ENCODE measurements at places on chromosomes 3 and 15. TPM values are rescaled to one million over a fixed set of nuclear protein-coding genes. Genes with fewer than 3 reads are reported as not detected.
A peak's percentile ranks its signal among the peaks of the same experiment; 100 is the strongest.

The GBE1 gene
- 10.8 TPM for total RNA-seq

The PLA2G4E gene
- not detected for total RNA-seq

The PLOD2 gene
- 86.0 TPM for total RNA-seq

The SNX33 gene
- 22.8 TPM for total RNA-seq

The COL6A5 gene
- total RNA-seq: 0.04 TPM

The VEPH1 gene
- 7.9 TPM for total RNA-seq

DNA sequence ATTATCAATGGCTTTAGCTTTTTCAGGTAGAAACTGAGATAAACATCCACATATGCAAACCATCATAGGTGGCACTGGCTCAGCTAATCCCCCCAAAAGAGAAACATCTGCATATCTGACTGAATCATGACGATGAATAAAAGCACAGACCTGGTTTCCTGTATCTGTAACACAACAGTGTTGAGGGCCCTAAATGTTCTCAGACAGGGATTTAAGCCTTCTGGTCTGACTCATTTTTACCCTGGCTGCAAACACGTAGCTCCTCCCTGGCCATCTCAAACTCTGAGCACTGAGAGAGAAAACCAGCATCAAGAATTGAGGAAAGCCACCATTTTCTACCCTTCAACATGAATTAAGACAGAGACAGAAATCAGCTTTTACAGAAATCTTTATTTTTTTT, 35.2 kb downstream of the GLB1 start:
- DNase-seq: no peak

- DNase-seq: no peak
Observed at GRCh38 chr15:100002086-100002620, 268.9 kb upstream of the LYSMD4 start.

GRCh38 chr15:75663931-75664421, 16.3 kb downstream of the SNX33 start:
- DNase-seq: no peak

GRCh38 chr3:47012342-47013230, 33.1 kb downstream of the NBEAL2 start:
- DNase-seq: no peak

- DNase-seq: no peak
Observed at GRCh38 chr15:81312790-81313543, 11.0 kb downstream of the STARD5 start.

DNA sequence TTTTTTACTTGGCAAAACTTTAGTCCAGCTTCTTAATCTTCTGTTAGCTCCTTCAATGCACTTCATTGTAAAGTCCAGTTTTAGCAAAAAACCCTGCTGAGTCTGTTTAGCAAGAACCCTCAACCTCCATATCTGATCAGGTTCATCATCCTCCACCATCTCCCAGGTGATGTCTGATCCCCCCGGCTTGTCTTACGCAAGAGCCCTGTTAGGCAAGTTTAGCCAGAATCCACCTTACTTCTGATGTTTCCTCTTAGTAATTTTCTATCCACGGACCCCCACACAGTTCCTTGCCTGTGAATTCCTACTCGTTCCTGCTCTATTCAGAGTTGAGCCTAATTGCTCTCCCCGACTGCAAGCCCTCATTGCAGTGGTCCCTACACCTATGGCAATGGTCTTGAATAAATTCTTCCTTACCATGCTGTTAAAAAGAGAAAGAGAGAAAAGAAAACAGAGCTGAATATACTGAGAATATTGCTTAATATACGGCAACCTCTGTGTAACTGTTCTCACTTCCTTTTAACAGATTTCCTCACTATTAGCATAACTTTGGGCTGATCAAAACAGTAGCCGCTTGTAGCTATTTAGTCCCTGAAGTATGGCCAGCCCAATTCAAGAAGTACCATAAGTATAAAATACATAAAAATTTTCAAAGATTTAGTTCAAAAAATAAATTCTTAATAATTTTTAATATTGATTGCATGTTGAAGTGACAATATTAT, 78.7 kb upstream of the MME start:
- DNase-seq: no peak

GRCh38 chr3:188976407-188976806, 195.4 kb upstream of the TPRG1 start:
- DNase-seq: no peak

GRCh38 chr3:46982546-46982945, 3.1 kb downstream of the NBEAL2 start:
- DNase-seq: no peak

DNA sequence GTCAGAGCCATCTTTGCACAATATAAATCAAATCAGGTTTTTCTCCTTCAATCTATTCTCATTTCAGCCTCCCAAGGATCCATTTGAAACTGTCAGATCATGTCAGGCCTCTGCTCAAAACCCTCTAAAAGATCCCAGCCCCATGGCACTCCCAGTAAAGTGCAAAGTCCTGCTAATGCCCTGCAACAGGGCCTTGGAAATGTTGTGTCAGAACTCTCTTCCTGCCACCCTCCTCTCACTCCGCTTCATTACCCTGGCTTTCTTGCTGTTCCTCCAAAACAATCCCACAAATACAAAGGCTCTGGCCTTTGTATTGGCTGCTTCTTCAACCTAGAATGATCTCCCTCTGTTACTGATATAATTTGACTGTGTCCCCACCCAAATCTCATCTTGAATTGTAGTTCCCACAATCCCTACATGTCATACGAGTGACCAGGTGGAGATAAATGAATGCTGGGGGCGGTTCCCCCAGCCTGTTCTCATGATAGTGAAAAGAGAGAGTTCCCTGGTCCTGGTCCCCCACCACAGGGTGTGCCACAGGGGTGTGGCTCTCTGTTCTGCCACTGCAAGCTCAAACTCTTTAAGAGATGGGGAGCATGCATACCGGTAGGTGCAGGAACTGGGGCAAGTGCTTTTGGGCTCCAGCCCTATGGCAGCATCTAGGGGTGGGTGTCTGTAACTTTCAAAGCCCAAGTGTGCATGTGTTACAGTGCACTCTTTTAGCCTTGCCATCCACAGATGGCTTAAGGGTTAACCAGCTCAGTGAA, 22.9 kb upstream of the TRA2B start:
- no peak for DNase-seq

- peak; percentile 19 for DNase-seq
Observed at GRCh38 chr15:28953573-28954195, 67.9 kb downstream of the APBA2 start.

- no peak for DNase-seq
Observed at GRCh38 chr3:196115678-196116083, 33.8 kb upstream of the TFRC start.

- DNase-seq: no peak
Observed at GRCh38 chr3:16618721-16619120, 13.5 kb upstream of the DAZL start.

GRCh38 chr3:30604558-30604957, 1.8 kb upstream of the TGFBR2 start:
- no peak for DNase-seq

GRCh38 chr3:47337656-47338055, 43.2 kb upstream of the PTPN23 start:
- no peak for DNase-seq

DNA sequence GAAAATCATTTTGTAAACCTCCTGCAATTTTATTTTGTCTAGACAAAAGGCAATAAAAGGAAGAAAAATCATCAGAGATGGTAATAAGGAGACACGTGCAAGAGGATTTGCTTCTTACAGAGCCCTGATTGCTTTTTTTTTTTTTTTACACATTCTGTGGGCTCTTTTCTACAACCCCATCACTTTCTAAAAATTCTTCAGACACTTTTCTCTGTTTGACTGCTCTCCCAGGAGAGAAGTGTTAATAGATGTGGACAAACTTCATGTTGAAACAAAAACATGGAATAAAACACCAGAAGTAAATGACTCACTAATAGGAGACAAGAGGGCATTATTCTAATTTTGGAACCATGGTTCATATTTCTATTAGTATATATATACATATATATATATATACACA, 114.4 kb upstream of the TPRG1 start:
- no peak for DNase-seq

DNA sequence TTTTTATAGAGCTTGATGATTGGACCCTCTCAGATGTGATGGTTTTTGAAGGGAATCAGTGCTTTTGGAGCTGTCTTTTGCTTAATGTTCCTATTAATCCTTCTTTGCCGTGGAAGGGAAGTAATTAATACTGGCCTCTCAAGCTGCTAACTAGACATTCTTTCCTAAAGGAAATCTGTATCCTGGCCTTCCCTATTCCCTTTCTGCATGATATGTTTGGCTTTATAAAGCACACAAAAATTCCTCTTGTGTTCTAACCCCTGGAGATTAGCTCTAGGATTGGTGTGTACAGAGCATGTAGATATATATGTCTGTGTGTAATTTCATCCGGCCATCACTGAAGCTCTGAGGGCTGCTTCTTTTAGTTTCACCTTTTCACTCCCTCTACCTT, 6.9 kb downstream of the ATXN7 start:
- DNase-seq: no peak

DNA sequence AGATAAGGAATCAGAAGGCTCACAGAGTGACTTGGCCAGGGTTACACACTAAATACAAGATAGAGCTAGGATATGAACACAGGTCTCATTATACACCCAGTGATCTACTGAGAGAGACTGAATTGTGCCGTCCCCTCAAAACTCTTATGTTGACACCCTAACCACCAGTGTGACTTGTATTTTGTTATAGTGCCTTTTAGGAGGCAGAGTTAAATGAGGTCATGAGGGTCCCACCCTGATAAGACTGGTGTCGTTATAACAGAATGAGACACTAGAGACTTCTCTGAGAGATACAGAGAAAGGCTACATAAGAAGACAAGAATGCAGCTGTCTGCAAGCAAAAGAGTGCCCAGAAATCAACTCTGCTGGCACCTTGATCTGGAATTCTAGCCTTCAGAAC, 12.6 kb downstream of the KPNA1 start:
- no peak for DNase-seq

- DNase-seq: no peak
Observed at GRCh38 chr3:42923606-42924005, 17.7 kb downstream of the ZNF662 start.

GRCh38 chr3:38507120-38507519, 11.0 kb downstream of the EXOG start:
- no peak for DNase-seq

GRCh38 chr3:80769683-80770082, 991.8 kb downstream of the GBE1 start:
- no peak for DNase-seq
